Fibroblast of upper back skin (primary cell): ENCODE measurements at places on chromosomes 7 and 10.

- no peak for DNase-seq
Observed at GRCh38 chr10:126058104-126058503, 161.7 kb downstream of the FANK1 start.

DNA sequence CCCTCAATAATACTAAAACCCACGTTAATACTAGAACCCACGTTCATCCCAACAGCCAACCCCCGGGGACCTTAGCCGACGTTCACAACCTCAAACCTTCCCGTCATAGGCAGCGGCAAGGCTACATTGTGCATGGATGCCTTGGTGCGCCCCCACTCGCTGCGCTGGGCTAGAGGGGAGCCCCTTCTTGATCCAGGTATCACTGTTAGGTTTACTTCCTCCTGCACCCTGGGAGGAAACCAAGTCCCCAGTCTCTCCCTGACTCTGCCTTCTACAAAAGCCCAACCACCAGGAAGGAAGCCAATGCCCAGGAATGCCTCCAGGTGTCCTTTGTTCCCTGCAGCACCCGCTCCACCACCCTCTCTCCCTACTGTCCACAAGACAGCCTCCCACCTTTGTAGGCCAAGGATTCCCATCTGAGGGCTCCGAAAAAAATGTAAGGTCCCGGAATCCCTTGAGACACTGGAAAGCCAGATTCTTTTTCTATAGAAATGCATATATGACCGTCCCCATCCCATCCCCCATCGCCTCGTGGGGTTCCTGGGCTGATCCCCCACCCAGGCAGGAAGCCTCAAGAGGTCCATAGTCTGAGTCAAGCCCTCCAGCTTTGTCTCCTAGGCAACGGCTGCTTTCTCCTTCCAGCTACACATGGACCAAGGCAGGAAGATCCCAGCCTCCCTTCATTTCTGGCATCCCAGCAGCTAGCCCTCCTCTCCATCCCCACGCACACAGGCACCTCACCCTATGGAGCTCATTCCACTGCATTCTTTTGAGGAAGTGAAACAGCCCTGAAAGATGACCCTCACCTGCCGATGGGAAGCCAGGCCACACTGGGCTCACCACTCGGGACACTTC, 25.2 kb downstream of the CTBP2 start:
- no peak for DNase-seq

DNA sequence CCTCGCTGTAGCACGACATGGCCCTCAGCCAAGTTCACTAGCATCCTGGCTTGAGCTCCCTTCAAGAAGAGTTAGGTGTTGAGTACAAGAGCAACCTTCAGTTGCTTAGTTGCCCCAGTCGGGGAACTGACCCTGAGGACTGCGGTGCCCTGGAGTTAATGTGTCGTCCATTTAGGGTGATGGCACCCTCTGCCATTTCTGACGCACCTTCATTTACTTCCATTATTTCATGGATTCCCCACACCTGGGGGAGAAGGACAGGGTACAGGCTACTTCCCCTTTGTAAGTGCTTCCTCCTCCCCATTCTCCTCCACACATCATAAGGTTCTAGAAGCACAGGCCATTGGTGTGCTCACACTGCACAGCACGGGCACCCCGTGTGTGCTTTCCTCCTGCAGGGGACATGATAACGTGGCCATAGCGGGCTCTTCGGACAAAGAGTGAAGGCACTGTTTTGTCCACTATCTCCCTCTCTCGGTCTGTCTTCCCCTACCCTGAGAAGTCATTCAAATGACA, 1.8 kb downstream of the ALOX5 start:
- no peak for DNase-seq

DNA sequence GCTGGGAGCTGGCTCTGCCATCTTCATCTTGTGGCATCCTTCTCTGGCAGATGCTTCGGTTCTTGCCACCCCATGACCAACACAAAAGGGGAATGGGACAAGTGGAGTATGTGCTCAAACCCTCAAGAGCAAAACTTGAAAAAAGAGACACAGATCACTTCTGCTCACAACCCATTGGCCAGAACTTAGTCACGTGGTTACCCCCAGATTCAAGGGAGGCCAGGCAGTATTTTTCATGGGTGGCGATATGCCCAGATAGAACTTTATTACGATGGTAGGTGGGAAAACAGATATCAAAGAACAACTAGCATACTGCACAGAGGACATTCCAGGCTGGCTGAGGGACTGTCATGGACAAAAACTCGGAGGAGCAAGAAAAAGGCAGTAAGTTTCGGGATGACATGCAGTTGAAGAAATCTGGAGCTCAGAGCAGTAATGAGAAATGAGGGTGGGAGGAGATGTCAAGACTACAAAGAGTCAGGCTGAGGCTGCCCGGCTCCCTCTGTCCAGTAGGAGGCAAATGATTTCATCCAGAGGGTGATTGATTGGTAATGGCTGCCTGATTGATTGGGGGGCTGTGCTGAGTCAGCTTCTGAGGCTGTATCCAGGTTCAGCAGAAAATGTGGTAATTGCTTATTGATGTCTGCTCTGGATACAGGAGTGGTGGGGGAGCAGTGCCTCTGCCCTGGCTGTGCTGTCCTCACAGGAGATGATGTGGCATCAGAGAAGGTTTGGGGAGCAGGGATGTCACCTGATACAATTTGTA, 25.3 kb downstream of the COL13A1 start:
- no peak for DNase-seq
